ENCODE measurements at places on chromosomes 13 and 19.
A peak's percentile ranks its signal among the peaks of the same experiment; 100 is the strongest.

GRCh38 chr13:107202371-107203023 is 634.6 kb upstream of the ARGLU1 start:
- no peak for DNase-seq

- DNase-seq, result no peak
Measured at GRCh38 chr19:45752639-45753038, 16.4 kb downstream of the SIX5 start.

- no peak for DNase-seq
Measured at GRCh38 chr19:30855442-30855841, 483.3 kb downstream of the ZNF536 start.

- no peak for DNase-seq
Measured at GRCh38 chr13:81116461-81117282, 775.7 kb upstream of the SPRY2 start.

GRCh38 chr13:30744056-30744680 is 8.8 kb downstream of the ALOX5AP start:
- peak; percentile 90 for DNase-seq

GRCh38 chr13:106630650-106631049 is 62.7 kb upstream of the ARGLU1 start:
- peak; percentile 13 for DNase-seq

DNA sequence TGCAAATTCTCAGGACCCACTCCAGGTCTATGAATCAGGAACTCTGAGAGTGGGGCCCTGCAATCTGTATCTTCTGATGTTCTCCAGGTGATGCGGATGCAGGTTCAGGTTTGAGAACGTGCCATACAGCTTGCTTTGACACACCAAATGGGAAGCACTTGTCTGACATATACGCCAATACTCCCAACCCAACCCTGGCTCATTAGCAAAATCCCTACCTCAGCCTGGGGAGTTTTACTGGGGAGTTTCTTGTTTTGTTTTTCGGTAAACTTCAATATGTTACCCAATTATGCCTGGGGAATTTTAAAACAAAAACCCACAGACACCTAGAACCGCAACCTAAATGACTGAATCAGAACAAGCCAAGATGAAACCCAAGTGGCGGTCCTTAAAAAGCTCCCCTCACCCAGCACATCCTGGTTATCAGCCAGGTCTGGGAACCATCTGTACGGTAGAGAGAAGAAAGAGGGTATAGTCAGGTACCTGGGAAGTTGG is 41.2 kb downstream of the ABCC4 start:
- no peak for DNase-seq

All from NB4 (cell line).